Activated T-cell treated with anti-CD3 and anti-CD28 coated beads, Interleukin-2, amount 50 U/mL, for 24 hours (primary cell): ENCODE measurements at places on chromosomes 5 and 9.

- H3K4me3 ChIP-seq = peak overlapping the region; percentile 49
- H3K27me3 ChIP-seq = no peaks in the 10 kb centered on the region
- peaks cover 83% of the 10 kb centered on the region for H3K36me3 ChIP-seq
- H3K4me1 ChIP-seq = peaks cover 55% of the 10 kb centered on the region
- H3K27ac ChIP-seq = peak overlapping the region; percentile 87
- DNase-seq = no peak
These were observed 103.7 kb downstream of the EHMT1 start for GRCh38 chr9:137722481-137722880.

GRCh38 chr5:172622091-172623046 is 18.7 kb upstream of the NEURL1B start:
- H3K4me1 ChIP-seq = no peaks in the 10 kb centered on the region
- H3K36me3 ChIP-seq = no peaks in the 10 kb centered on the region
- no peak overlapping the region for H3K27ac ChIP-seq
- H3K27me3 ChIP-seq = no peaks in the 10 kb centered on the region
- no peak overlapping the region for H3K4me3 ChIP-seq

GRCh38 chr5:172664681-172665541 is 23.8 kb downstream of the NEURL1B start:
- H3K27me3 ChIP-seq = peaks cover 4% of the 10 kb centered on the region
- no peak overlapping the region for H3K27ac ChIP-seq
- no peaks in the 10 kb centered on the region for H3K4me1 ChIP-seq
- no peak for DNase-seq

GRCh38 chr5:169222934-169223594 is 77.9 kb downstream of the SLIT3 start:
- no peak overlapping the region for H3K27ac ChIP-seq
- no peaks in the 10 kb centered on the region for H3K27me3 ChIP-seq
- H3K4me1 ChIP-seq = no peaks in the 10 kb centered on the region
- no peaks in the 10 kb centered on the region for H3K36me3 ChIP-seq

DNA sequence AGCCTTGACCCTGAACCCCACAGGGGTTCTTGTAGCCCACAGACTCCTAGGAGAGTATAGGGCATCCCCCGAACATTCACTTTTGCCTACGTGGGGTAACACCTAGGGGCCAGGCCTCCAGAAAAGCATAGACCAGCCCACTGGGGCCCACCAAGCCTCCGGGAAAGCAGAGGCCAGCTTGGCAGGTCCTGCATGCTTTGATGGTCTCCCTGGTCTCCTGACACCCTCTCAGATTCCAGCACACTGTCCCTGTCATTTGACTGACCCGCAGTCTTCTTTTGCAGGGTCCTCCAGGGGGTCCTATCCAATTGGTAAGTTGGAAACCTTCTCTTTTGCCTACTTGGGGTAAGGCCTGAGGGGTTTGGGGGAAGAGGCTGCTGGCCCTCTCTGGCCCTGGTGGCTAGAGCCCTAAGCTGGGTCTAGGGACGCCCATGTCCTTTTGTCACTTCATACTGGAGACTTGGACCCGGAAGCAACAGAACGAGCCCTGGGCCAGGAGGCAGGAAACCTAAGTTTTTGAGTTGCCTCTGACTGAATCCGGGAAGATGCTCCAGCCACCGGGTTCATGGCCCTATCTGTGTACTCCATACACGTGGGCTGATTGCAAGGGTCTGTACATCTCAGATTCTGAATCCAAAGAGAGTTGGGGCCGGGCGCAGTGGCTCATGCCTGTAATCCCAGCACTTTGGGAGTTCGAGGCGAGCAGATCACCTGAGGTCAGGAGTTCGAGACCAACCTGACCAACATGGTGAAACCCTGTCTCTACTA is 20.9 kb upstream of the ORM1 start:
- no peak overlapping the region for H3K27ac ChIP-seq
- no peak overlapping the region for H3K4me3 ChIP-seq
- peaks cover 4% of the 10 kb centered on the region for H3K4me1 ChIP-seq
- DNase-seq = peak; percentile 13

- no peak overlapping the region for H3K27ac ChIP-seq
- H3K36me3 ChIP-seq = no peaks in the 10 kb centered on the region
These were observed 240.4 kb upstream of the IRX2 start for GRCh38 chr5:2991884-2992283.

DNA sequence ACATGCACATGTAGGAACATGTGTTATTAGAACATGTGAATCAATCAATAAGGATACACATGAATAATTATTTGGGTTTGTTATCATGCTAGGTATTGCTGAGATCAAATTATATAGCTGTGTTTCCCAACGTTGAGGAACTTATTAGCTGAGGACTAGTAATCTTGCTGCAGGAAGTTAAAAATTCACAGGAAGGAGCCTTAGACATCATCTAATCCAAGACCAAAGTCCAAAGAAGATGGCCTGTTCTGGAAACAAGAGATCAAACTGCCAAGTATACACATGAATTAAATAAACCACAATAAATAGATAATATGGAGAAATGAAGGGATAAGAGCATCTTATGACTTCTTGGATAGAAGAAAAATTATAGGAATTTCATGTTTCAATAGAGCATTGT is 19.9 kb downstream of the POU5F2 start:
- H3K4me3 ChIP-seq = no peak overlapping the region
- H3K36me3 ChIP-seq = no peaks in the 10 kb centered on the region
- no peak overlapping the region for H3K27ac ChIP-seq
- peaks cover 12% of the 10 kb centered on the region for H3K4me1 ChIP-seq
- DNase-seq = no peak
- H3K27me3 ChIP-seq = no peaks in the 10 kb centered on the region

DNA sequence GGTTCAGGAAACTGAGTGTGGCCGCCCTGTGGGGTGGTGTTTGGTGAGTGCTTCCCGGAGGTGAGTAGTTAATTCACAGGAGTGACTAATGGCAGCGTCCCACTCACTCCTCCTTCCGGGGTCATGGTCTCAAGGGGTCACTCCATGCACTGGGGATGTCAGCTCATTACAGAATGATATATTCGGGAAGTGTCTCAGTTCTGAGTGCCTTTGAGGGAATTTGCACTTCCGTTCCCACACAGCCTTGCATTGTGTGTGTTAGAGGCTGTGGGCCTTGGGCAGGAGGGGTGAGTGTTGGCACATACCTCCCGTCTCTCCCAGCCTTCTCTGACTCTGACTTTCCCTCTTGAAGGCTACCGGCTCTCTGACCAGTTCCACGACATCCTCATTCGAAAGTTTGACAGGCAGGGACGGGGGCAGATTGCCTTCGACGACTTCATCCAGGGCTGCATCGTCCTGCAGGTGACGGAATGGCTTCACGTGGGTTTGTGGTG is 10.5 kb upstream of the AHRR start:
- H3K36me3 ChIP-seq = peaks cover 84% of the 10 kb centered on the region
- no peaks in the 10 kb centered on the region for H3K4me1 ChIP-seq
- no peak for DNase-seq
- no peaks in the 10 kb centered on the region for H3K27me3 ChIP-seq

DNA sequence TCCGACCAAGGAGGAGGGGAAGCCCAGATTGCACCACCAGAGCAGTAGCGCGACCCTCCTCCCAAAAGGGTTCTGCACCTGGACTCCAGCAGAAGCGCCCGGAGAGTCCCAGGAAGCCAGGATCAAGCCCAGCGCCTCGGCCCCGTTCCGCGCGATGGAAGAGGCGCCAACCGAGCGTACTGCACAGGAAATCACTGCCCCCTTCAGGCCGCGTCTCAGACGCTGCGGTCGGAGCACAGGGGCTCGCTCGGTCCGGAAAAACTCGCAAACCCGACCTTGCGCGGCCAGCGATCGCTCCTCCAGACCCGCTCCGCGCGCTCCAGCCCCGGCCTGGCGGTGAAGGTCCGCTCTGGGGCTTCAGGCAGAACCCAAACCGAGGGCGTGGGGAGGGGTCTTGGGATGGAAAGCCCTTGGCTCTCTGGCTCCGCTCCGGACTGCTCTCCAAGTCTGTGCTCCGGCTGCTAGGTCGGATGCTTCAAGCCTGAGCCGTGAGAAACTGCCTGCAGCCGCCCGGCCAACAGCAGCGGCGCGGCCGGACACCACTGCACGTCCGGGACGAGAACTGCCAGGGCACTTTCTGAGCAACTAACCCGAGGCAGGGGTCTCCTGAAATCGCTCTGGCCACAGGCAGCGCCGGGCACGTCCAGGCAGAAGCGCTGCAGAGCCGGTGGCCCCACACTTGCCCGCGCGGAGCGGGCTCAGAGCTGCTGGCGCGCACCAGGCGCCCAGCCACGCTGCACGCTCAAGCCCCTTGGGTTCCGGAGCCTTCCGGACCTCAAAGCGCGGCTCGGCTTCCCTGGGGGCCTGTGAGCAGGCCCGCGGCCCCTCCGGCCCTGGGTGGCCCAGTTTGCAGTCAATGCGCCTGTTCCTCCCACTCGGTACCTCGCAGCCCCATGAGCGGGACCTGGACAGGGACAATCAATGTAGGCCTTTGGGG is 1.3 kb downstream of the GABBR2 start:
- peaks cover 70% of the 10 kb centered on the region for H3K27me3 ChIP-seq
- H3K4me1 ChIP-seq = peaks cover 12% of the 10 kb centered on the region

GRCh38 chr9:70315389-70315788 is 56.6 kb downstream of the SMC5 start:
- DNase-seq = no peak
- no peak overlapping the region for H3K4me3 ChIP-seq
- H3K36me3 ChIP-seq = peaks cover 74% of the 10 kb centered on the region

GRCh38 chr9:673264-673965 is 168.1 kb upstream of the DMRT1 start:
- no peak overlapping the region for H3K27ac ChIP-seq
- H3K4me1 ChIP-seq = peaks cover 13% of the 10 kb centered on the region
- no peaks in the 10 kb centered on the region for H3K36me3 ChIP-seq
- H3K4me3 ChIP-seq = no peak overlapping the region
- H3K27me3 ChIP-seq = peaks cover 25% of the 10 kb centered on the region

GRCh38 chr9:112705768-112706427 is 12.0 kb downstream of the INIP start:
- peaks cover 34% of the 10 kb centered on the region for H3K4me1 ChIP-seq
- no peak overlapping the region for H3K27ac ChIP-seq
- no peaks in the 10 kb centered on the region for H3K27me3 ChIP-seq
- no peak for DNase-seq

GRCh38 chr9:114701988-114702387 is 20.0 kb upstream of the TEX48 start:
- DNase-seq = no peak
- H3K27ac ChIP-seq = no peak overlapping the region
- H3K4me3 ChIP-seq = no peak overlapping the region

DNA sequence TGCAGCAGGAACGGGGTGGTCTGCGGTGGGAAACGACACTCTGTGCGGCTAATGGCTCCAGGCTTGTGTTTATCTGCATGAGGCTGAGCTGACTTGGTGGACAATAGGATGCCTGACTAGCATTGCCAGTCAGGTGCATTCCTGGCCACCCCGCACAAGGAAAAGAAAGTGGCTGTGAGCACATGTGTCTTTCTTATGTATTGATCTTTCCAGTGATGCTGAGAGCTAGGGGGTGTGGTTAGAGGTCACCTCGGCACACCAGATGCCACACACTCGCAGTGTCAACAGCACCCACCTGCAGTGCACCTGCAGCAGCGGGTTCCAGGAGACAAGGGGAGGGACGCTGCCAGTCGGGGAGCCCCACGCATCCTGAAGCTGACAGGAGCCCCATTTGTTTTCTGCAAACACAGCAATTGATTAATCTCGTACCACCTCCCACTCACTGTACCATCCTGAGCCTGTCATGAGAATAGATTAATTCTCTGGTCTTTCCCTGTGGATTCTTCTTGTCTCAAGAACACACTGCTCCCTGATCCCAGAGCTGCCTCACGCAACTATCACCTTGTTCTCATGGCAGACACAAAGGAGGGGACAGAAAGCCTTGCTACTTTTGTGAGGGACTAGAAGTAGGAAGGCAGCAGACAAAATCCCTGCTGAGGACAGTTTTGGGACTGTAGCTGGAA is 251.7 kb upstream of the WWC1 start:
- H3K36me3 ChIP-seq = no peaks in the 10 kb centered on the region
- no peak for DNase-seq
- H3K4me1 ChIP-seq = no peaks in the 10 kb centered on the region
- H3K4me3 ChIP-seq = no peak overlapping the region
- peaks cover 2% of the 10 kb centered on the region for H3K27me3 ChIP-seq

DNA sequence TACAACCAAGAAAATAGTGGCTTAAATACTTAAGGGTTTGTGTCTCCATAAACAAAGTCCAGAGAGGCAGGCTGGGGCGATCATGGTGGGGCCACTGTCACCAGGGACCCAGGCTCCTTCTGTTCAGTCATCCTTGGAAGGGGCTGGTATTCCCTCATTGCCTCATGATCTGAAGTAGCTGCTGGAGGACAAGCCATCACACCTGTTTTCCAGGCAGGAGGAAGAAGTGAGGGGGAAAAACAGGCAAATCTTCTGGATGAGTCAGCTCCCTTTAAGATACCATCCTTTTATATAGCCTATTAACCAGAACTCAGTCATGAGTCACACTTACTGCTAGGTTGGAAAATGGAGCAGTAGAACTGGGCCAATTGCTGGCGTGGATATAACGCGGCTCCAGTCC is 92.3 kb downstream of the DAP start:
- H3K27ac ChIP-seq = no peak overlapping the region
- no peaks in the 10 kb centered on the region for H3K4me1 ChIP-seq
- DNase-seq = no peak
- no peak overlapping the region for H3K4me3 ChIP-seq
- no peaks in the 10 kb centered on the region for H3K36me3 ChIP-seq

- H3K27ac ChIP-seq = no peak overlapping the region
- no peak for DNase-seq
- peaks cover 19% of the 10 kb centered on the region for H3K27me3 ChIP-seq
- H3K4me3 ChIP-seq = no peak overlapping the region
These were observed 116.1 kb upstream of the CXCL14 start for GRCh38 chr5:135694906-135695305.

DNA sequence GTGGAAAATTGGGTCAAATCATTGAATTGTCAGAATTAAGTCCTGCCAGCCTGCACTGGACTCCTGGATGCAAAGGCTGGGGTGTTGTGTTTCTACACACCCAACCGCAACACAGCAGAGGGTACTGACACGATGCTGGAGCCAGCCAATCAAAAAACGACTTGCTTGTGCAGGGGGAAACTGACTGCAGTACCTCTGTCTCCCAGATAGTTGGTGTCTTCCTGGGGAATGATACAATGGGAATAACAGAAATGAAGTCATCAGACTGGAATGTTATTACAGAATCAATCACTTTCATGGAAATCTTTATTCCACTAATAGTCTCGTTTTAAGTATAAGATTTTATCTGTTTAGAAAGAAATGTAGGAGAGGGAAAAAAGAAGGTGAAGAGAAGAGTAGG is 330.3 kb downstream of the MLLT3 start:
- H3K4me1 ChIP-seq = no peaks in the 10 kb centered on the region
- DNase-seq = no peak
- no peak overlapping the region for H3K4me3 ChIP-seq

GRCh38 chr5:95781101-95781583 is 41.4 kb downstream of the GLRX start:
- H3K27ac ChIP-seq = peak overlapping the region; percentile 78
- DNase-seq = peak; percentile 75
- peaks cover 13% of the 10 kb centered on the region for H3K4me1 ChIP-seq
- H3K27me3 ChIP-seq = no peaks in the 10 kb centered on the region
- H3K4me3 ChIP-seq = peak overlapping the region; percentile 52
- H3K36me3 ChIP-seq = no peaks in the 10 kb centered on the region

DNA sequence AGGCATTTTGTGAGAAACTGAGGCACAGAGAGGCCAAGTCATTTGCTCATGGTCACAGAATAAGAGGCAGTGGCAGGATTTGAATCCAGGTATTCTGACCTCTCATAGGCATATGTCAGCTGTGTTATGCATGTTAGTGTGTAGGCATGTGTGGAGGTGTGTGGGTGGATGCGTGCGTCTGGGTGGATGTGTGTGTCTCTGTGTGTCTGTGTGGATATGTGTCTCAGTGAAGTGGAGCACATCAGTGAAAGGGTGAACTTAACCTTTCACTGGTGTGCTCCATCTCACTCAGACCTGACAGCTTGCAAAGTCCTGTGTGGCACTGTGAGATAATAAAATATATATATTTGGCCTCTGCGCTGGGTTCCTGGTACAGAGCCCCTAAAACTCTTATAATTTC is 32.0 kb upstream of the SMU1 start:
- no peak overlapping the region for H3K27ac ChIP-seq
- H3K27me3 ChIP-seq = no peaks in the 10 kb centered on the region
- peaks cover 11% of the 10 kb centered on the region for H3K4me1 ChIP-seq
